ENCODE measurements at places on chromosomes 7 and 10.

GRCh38 chr10:72328045-72328828 lies 26.5 kb downstream of the DNAJB12 start:
- peak; percentile 59 for DNase-seq

DNA sequence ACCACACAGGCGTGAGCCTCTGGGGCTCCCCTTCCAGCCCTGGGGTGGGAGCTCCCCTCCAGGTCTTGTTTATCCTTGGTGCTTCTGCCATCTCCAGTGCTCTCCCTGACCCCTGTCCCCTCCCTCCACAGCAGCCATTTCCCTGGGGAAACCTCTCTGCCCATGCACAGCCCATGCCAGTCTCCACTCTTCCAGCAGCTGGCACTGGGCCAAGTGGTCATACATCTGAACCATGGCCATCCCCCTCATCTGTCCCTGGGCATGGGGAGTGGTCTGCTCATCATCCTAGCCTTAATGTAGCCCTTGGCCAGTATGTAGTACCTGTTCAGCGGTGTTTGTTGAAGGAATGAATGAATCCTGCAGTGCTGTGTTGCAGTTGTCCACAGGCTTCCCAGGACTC lies 172.4 kb upstream of the ZNF32 start:
- no peak for DNase-seq

DNA sequence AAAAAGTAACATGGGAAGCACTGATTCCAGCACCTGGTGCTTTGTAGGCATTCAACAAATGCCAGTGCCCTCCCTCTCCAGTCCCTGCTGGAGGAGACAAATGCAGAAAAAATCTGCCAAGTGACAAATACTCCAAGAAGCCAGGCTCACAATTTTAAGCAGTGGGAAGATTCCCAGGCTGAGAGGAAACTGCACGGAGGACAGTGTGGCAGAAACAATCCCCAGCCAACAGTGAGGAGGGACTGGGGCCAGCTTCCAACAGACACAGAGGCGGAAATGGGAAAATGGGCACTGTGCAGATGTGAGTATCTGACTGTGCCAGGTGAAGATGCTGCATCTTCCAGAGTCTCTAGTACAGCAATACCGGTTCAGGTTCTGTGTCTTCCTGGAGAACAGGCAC lies 106.3 kb downstream of the SLIT1 start:
- no peak for DNase-seq

GRCh38 chr10:43012578-43012977 lies 64.3 kb upstream of the RET start:
- DNase-seq: no peak

DNA sequence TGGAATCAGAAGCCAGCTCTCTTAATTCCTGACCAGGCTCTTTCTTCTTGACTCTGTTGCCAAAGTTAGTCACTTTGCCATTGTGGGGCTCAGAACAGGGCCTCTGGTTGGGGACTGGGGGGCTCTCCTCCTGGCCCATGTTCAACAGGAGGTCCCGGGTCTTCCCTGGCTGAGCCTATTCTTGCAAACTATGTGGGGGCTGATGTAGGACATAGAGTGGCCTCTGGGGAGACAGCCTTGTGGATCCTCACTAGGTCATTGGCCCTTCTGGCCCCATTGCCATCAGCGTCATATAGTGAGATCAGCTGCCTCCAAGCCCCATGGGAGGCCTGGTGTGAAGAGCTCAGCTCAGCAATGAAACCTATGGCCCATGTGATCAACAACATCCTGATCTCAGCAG lies 77.6 kb upstream of the LEP start:
- DNase-seq: no peak

GRCh38 chr10:42953684-42954674 lies 122.9 kb upstream of the RET start:
- no peak for DNase-seq

DNA sequence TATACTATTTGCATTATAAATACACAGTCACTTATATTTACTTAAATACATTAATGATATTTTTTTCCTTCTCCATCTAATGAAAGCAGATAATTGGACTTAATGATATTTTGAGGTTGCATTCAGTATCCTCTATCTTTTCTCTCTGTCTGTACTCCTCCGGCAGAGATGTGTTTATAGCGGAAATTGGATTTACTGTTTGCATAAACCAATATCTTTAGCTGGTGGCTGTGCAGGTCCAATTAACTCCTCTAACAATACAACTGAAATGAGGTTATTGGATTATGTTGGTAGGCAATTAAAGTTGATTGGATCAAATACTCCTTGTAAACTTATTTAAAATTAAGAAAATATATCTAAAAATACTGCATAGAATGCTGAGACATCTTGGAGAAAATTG lies 1044.2 kb upstream of the SORCS1 start:
- DNase-seq: no peak

- no peak for DNase-seq
These were observed 252.0 kb downstream of the SKIDA1 start for GRCh38 chr10:21273400-21273968.

- no peak for DNase-seq
These were observed 6.9 kb downstream of the KMT2E start for GRCh38 chr7:105020926-105021325.

GRCh38 chr10:127899766-127900387 lies 7.0 kb upstream of the PTPRE start:
- DNase-seq: no peak

DNA sequence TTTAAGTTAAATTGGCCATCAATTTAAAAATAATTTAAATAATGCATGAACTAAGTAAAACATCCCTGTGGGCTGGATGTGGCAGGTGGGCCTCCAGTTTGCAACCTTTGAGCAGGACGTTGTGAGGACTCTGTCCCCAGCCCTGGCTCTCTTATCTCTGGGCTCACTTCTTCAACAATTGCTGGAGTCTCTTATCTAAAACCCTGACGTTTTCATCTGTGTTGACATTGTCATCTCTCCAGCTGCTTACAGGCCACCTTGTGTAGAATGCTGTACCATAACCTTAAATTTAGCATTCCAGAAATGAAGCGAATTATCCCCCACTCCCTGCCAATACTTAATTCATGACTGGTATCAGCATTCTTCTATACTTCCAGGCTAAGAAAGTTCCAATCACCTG lies 3.2 kb upstream of the KIF5B start:
- DNase-seq: no peak

DNA sequence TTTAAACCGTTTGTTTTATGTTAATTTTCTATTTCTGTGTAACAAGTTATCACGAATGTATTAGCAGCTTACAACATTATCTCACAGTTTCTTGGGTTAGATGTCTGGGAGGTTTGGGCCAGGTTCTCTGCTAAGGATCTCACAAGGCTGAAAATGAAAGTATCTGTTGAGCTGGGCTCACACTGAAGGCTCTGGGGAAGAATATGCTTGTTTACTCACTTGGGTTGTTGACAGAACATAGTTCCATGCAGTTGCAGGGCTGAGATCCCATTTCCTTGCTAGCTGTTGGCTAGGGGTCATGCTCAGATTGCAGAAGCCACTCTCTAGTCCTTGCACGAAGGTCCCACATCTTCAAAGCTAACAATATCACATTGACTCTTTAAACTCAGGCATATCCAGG lies 266.6 kb upstream of the GNAI1 start:
- DNase-seq: no peak

Data from fibroblast of the conjunctiva (primary cell).